ENCODE measurements at places on chromosomes 12 and 14. TPM values are rescaled to one million over a fixed set of nuclear protein-coding genes. Genes with fewer than 3 reads are reported as not detected.

P2RX2 gene
- not detected for polyA plus RNA-seq

ISCU gene
- polyA plus RNA-seq = 237 TPM

DNA sequence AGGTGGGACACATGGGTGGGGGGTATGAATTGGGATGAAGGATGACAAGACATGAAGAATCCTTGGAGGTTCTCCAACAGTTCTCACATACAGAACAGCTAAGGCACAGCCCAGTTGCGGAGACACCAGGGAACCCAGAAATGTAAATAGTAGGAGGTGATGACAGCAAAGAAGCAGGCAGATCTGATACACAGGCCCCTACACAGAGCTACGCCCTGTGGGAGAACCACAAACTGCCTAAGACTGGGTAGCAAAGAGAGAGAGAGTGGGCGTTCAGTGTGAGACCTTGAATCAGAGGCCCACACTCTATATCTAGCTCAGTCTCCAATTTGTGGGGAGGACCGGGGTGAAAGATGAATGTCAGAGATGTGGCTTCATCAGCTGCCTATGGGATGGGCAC, 9.5 kb upstream of the NUMB start:
- DNase-seq = peak; percentile 88

DNA sequence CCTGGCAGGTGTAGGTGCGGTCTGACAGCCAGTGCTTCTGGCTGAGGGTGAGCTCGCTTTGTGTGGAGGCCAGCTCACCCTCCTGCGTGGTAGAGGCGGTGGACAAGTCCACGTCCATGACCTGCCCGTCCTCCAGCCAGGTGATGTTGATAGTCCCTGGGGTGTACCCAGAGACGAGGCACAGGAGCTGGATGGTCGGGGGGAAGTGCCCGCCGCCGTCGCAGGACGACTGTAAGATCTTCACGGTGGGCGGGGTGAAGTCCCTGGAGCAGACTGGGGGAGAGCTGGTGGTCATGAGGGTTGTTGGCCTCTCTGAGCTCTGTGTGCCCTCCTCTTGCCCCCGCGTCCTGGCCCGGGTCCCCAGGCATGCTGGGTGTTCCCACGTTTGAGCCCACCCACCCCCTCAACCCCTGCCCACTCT, 74.6 kb downstream of the TMEM121 start:
- DNase-seq = no peak

DNA sequence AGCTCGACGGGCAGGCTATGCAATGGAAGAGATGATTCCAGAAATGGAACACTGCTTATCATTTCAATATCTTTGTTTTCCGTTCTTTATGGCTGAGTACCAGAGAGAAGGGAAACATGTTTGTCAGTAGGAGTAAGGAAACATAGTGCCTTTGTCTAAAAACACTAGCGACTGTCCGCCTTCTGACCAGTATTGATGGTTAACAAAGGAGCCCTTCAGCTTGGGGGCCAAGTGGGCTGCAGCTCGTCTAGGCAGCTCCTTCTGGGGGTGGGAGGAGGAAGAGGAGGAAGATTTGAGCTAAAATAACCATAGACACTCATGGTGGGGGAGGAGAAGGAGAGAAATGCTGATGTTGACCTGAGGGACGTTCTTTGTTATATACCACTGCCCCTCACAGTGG, 15.0 kb downstream of the COQ5 start:
- DNase-seq = no peak

TSPAN19 gene
- 0.23 TPM for polyA plus RNA-seq

- DNase-seq = no peak
Measured at GRCh38 chr12:119089380-119090013, 89.2 kb upstream of the HSPB8 start.

DNA sequence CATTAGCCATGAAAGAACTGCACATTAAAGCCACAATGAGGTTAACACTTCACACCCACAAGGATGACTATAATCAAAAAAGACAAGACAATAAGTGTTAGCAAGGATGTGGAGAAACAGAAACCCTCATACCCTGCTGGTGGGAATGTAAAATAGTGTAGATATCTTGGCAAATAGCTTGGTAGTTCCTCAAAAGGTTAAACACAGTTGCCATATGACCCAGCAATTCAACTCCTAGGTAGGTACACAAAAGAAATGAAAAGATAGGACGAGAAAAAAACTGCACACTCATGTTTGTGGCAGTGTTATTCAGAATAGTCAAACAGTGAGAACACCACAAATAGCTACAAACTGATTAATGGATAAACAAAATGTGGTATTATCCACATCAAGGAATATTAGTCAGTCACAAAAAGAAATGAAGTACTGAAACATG, 93.5 kb downstream of the ATXN2 start:
- DNase-seq = peak; percentile 8

- no peak for DNase-seq
Measured at GRCh38 chr14:92274055-92274454, 48.9 kb upstream of the SLC24A4 start.

PLD4 gene
- not detected for polyA plus RNA-seq

DNA sequence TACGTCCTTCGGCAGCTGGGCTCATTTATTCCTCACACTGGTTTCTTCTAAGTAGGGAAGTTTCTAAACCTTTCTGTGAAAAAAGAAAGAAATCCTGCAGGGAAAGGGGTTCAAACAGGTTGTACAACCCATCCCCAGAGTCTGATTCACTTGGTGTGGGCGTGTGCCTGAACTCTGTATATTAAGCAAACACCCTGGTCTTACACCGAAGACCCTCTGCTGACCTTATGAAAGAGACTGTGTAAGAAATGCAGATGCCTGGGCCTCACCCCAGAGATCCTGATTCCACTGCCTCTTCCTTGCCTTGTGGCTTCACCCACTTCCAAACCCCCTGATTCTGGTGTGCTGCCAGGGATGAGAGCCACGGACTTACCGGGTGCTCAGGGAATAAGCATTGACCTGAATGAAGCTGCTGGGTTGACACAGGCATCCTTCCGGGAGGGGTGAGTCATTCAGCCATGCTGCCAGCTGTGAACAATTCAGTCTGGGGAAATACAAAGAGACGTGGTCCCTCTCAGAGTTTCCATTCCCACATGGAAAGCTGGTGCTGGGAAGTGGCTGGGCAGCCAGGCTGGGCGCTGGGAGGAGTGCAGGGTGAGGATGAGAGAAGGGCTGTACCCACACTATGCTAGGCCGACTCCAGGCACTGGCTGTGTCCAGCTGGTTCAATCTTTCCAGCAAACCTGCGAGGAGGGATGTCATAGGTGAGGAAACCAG, 26.5 kb upstream of the ACTN1 start:
- DNase-seq = peak; percentile 97

GRCh38 chr14:68208626-68209317, 389.2 kb downstream of the RAD51B start:
- DNase-seq = no peak

- DNase-seq = no peak
Measured at GRCh38 chr12:14207905-14208551, 157.5 kb upstream of the ATF7IP start.

DNA sequence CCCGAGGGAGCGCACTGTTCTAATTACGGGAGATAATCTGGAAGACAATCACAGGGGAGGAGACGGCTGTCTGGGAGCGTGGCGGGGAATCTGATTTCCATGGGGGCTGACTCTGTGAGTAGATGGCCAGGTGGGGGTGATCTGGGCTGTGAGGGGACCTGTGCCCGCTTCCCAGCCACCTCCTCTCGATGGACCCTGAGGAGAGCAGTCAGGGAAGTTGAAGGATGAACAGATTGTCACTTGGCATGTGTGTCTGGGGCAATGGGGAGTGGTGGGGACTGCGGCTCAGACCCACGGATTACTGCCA, 22.6 kb downstream of the GALNT9 start:
- no peak for DNase-seq

MDGA2 gene
- polyA plus RNA-seq = not detected

SLCO1B1 gene
- polyA plus RNA-seq = not detected

GRCh38 chr14:54221432-54221803, 175.4 kb upstream of the CDKN3 start:
- no peak for DNase-seq
